ENCODE measurements at places on chromosomes 7 and 10.

- DNase-seq: no peak
Observed at GRCh38 chr7:953547-954327, 743 bp downstream of the ADAP1 start.

DNA sequence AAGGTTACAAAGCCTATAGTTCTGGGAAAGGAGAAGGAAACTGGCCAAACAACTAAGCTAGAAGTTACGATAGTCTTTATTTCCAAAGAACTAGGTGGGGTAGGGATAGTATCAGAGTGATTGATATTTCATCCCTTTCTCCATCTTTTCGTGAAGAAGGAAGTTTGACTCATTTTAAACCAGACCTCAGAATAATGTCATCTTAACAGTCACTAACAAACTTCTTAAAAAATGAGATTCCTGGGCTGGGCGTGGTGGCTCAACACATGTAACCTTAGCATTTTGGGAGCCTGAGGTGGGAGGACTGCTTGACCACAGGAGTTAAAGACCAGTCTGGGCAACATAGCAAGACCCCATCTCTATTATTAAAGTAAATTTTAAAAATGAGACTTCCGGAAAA is 69.4 kb downstream of the ARL4A start:
- DNase-seq: no peak

GRCh38 chr10:26831936-26832335 is 28.8 kb downstream of the ABI1 start:
- DNase-seq: no peak

DNA sequence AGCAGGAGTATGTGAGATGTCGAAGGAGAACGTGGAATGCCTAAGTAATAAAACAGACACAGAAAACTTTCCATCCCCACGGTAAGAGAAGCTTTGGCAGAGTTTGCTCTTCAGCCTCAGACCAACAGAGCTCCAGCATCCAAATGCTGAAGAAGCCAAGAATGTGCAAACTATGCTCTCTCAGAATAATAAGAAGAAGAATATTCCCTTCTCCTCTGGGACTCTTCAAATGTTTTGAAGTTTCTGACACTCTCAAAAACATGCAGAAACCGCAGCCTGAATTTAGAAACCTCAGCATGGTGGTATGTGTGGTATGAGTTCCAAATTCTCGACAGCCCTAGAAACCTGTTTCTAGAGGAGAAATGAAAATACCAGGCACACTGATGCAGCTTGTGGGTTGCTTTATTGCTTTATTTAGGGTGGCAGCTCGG is 113.3 kb downstream of the KCNMA1 start:
- no peak for DNase-seq

DNA sequence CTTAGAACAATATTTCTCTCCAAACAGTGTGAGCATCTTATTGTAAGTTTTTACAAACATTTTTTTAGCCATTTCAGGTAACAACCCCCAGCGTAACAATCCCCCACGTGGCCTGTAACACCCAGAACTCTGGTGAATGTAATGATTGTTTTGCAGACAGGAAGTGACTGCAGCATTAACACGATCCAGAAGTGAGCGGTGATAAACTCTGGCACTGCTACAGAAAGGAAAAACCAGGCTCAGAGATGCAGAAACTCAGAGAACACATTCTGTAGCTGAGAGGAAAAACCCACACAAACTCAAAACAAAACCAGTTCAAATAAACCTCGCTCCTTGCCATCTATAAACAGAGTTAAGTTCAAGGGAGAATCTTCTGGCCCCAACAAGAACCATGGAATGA is 285.7 kb downstream of the FGFR2 start:
- no peak for DNase-seq
